ENCODE measurements at places on chromosomes 12 and 14.

GRCh38 chr14:36014236-36014635 lies 162.3 kb downstream of the PTCSC3 start:
- DNase-seq = no peak

- no peak for DNase-seq
These were observed 12.6 kb upstream of the OAS1 start for GRCh38 chr12:112894128-112894527.

DNA sequence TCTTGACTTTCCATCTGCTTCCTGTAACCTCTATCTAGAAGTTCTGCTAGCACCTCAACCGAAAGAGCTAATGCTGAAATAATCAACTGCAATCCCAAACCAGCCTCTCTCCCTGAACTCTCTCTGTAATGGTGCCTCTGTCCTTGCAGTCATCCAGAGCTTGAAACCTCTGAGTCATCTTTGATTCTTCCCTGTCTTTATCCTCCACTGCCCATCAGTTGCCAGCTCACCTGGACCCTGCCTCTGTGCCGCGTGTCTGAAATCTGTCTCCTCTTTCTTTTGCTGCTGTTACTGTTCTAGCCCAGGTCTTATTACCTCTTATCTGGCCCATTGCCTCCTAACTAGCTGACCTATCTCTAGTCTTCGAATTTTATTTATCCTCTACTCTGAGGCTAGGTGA lies 15.5 kb downstream of the CLSTN3 start:
- DNase-seq = no peak

DNA sequence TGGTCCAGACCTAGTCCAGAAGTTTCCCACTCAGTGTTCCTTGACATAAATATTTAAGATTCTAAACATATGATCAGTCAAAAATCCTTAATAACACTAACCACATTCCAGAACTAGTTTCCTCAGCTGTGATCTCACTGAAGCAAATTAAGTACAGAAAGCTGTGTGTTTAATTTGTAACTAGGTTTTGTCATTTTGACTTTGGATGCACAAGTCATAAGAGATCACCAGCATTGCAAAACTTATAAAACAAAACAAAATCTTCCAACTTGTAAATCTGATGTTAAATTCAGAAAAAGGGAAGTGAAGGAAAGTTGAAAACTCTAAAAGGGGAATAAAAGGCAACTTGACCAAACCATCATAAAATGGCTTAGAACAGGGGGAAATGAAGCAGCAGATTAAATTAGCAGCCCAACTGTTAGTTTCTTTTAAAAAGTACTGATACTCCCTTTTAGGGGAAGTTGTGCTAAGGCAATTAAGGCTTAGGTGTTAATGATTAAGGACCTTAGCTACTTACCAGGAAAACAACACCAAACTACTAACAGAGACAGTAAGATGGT lies 56.6 kb downstream of the SH2B3 start:
- DNase-seq = no peak

GRCh38 chr12:46664761-46665287 lies 161.0 kb downstream of the SLC38A4 start:
- no peak for DNase-seq

DNA sequence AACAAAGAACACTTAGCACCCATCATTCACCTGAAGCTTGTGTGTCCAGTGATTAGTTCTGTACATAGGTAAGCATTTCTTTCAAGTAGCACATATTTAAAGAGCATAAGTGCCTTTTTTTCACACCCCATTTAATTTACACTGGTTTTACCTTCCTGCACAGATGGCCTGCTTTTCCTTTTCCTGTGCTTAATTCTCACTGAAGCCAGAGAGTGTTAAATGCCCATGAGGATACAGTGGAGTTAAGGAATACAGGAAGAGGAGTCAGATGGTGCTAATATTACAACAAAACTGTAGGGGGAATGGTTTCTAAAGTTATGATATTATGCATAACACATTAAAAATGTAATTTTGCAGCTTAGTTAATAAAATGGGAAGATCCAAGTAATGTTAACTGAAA lies 31.0 kb upstream of the SLC38A1 start:
- DNase-seq = no peak

- no peak for DNase-seq
These were observed 96.0 kb downstream of the ATXN2 start for GRCh38 chr12:111503116-111503515.

- no peak for DNase-seq
These were observed 1.3 kb upstream of the AVPR1A start for GRCh38 chr12:63152321-63152700.

- no peak for DNase-seq
These were observed 1.1 kb upstream of the MARCHF9 start for GRCh38 chr12:57753756-57754337.
